EH (cell line): ENCODE measurements at places on chromosomes 2 and 18.

GRCh38 chr2:215874418-215874817 lies 138.9 kb downstream of the MREG start:
- peak; percentile 26 for DNase-seq

DNA sequence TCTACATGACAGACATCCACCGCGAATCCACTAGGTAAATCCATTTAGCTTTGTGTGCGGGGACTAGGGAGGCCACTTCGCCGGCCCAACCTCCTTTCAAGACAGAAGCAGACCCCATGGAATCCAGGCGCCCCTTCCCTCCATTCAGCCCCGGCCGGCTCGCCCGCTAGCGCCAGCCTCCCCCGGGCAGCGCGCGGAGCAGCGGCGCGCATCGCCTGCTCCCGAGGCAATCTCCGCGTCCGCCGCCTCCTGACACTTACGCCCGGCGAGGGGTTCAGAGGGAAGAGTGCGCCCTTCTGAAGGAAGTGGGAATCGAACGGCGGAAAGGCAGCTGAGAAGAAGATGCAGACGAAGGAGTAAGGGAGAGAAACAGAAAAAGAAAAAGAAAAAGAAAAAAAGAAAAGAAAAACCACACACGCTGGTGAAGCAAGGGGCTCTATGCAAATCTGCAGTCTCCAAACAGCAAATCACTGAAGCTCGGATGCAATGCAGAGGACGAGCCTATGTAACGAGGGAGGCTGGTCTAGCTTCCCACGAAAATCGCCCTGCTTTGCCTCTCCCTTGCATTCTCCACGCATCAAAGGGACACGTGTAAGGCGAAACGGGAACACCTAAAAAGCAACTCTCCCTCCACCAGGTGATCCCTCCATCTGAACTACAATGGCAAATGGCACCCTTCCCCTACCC lies 684.4 kb downstream of the NRXN1 start:
- DNase-seq = no peak

DNA sequence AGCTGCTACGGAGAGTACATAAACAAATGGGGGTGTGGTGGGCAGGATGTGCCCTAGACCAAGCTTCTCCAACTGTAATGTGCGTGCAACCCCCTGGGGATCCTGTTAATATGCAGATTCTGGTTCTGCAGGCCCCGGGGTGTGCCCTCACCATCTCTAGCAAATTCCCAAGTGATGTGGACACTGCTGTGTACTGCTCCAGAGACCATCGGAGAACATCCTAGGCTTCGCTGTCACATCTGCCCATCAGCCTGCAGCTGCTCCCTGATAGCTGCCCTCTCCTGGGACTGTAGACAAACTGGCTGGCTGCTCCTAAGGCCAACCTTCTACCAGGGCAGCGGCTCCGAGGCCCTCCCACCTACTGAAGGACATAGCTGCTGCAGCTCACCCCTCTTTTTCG lies 3.2 kb downstream of the HS1BP3 start:
- DNase-seq = no peak

- no peak for DNase-seq
Observed at GRCh38 chr18:31248783-31249521, 69.0 kb upstream of the DSG1 start.

DNA sequence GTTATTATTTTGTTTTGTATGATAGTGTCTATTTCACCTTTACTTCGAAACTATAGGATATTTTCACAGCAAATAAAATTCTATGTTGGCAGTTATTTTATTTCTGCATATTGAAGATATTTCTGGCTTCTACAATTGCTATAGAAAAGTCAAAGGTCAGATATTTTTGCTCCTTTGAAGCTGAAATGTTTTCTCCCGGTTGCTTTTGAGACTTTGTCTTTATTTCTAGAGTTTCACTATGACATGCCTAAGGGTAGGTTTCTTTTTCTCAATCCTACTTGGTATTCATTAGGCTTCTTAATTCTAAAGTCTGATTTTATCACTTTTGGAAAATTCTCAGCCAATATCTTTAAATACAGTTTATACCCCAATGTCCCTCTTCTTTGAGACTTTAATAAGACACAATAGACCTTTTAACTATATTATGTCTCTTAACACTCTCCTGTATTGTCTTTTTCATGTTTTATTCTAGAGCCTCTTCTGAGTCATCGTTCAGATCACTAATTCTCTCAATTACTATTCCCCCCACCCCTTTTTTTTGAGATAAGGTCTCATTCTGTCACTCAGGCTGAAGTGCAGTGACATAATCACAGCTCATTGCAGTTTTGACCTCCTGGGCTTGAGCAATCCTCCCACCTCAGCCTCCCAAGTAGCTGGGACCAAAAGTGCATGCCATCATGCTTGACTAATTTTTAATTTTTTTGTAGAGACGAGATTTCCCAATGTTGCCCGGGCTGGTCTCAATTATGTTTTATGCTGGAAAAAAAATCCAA lies 50.5 kb downstream of the USP37 start:
- peak; percentile 18 for DNase-seq
